Memory B cell (primary cell): ENCODE measurements at places on chromosomes 6 and 20.

DNA sequence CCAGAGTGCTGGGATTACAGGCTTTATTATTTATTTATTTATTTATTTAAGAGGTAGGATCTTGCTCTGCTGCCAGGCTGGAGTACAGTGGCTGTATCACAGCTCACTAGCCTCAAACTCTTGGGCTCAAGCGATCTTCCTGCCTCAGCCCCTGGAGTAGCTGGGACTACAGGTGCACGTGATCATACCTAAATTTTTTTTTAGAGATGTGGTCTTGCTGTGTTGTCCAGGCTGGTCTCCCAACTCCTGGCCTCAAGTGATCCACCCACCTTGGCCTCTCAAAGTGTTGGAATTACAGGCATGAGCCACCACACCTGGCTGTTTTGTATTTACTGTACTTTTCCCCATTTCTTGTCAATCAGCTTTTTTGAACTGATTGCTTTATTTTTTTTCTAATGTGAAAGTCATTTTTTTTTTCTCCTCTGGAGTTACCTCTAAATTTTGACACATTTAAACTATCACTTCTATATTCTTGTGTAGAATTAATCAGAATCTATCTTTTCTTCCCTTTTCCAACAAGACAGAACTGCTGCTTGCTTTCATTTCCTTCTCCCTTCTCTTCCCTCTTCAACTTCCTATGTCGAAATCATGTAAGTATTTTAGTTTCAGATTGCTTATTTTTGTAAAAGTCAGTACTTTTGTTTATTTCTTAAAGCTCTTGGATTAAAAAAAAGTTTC lies 12.0 kb downstream of the PANK2 start:
- no peak for DNase-seq

DNA sequence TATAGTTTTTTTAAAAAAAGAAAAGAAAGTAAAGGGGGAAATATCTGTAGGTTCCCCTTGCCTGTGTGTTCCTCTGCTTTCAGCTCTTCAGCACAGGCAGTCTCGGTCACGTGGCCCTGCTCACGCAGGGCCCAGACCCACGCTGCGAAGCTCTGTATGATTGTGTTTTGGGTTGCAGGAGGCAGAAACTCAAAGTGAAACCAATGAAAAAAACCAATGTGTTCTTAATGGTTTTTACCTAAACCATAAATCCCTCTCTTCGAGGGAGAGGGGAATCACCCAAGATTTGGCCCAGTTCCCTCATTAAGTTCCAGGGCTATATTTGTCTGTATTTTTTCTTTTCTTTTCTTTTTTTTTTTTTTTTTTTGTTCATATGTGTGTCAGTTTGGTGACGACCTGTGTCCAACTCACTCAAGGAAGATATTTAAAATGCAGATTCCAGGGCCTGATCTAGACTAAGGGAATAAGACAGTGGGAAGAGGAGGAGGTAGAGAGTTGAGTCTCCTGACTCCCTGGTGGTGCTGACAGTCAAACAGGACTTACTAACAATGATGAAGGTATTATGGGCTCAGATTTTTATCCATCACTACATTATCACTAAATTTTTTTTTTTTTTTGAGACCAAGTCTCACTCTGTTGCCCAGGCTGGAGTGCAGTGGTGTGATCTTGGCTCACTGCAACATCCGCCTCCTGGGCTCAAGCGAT lies 33.8 kb upstream of the RREB1 start:
- peak; percentile 58 for DNase-seq

DNA sequence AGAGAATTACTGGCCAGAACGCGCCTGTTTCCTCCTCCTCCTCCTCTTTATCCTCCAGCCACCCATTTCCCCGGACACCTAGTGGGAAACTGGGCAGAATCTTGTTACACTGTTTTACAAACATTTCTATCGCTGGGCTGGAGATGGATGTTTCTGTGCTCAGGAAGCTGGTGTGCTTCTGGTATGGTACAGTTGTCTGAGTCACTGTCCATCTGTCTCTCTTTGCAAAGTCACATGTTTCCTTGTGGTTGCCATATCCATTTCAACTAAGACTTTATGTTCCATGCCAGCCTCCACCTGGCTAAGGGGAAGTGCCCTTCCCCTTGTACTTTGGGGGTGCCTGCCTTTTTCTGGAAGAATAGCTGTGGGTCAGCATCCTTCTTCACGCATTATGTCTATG lies 52.9 kb upstream of the SLC22A16 start:
- no peak for DNase-seq

GRCh38 chr6:163355426-163355991 lies 59.0 kb upstream of the QKI start:
- DNase-seq: no peak

DNA sequence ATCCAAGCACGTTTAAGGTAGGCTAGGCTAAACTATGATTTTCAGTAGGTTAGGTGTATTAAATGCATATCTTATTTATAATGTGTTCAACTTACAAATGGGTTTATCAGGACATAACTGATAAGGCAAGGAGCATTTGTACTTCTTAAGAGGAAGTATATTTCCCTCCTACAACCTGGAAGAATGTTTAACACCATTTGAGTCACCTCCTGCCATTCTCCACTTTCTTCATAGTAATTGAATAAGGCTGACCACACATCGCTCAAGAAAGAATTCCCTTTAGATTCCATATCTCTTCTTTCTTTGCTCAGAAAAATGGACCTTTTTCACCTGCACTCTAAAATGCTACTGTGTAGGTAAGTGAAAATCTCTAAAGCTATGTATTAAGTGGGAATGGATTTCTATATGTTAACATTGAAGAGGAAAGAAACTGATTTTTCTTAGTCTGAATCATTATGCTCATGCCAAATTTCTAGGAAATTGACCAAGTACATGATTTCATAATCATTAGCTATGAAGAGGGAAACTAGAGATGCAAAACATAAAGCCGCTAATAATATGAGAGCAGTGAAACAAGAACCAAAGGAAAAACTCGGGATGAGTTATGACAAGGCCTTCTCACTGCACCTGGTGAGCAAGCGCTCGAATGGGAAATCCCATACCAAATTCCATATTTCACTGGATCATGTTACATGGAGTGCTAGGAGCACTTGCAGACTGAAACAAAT lies 210.4 kb downstream of the ALDH8A1 start:
- DNase-seq: no peak

- no peak for DNase-seq
Measured at GRCh38 chr6:136427378-136427717, 122.9 kb downstream of the MAP7 start.

DNA sequence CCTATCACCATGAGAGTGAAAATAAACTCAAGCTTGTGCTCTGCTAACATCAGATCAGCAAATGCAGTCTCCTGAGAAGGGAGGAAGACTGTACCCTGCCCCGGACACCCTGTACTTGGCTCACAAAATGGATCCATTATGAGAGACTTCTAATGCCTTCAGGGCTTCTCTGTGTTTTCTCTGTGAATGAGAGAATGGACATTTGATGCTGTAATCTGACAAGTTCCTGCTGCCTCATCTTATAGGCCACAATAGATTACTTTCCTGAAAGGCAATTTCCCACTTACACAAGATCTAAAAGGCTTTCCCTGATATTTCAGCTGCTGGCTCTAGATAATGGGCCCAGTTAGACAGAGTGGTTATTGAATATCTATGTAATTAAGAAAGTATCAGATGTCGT lies 117.2 kb downstream of the OTOR start:
- DNase-seq: no peak

DNA sequence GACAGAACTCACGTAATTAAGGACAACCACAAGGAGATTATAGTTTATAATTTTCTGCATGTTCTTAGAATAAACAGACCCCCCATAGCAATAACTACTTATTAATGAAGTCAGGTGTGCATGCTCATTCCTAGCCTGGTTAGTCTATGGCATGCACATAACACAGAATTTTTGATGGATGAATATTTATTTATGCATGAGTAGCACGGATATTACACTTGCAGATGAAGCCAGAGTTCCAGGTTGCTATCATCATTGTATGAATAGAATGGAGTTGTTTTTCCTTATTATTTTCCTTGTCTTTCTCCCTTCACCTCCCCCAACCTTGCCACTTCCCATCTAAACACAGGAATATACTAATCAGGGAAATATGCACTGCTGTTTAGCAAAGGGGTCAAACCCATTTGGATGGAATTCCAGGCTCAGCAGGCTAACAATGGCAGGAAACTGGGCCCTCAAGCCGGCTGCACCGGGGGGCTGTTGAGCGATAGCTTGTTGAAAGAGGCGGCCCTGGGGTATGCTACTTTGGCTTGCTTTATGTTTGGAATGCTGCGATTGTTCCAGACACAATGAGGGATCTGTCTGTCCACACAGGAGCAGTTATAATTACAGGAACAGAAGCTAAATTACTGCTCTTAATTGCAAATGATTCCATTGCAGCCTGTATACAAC lies 112.6 kb downstream of the TMEM170B start:
- no peak for DNase-seq

DNA sequence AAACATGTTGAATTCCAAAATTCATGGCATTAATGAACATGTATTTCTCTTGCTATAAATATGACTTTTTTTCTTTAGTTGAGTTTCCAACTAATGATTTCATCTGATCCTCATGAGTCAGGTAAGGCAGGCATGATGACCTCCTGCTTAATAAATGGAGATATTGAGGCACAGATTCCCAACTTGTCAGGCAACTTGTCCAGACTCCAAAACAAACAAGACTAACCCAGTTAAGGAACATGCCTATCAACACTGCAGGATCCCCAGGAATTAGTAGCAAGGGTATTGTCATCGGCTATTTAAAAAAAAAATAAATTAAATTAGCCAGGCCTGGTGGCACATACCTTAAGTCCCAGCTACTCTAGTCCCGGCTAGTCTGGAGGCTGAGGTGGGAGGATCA lies 121.3 kb upstream of the SALL4 start:
- DNase-seq: no peak
